ENCODE measurements at places on chromosomes 12 and 14.

- DNase-seq = no peak
Observed at GRCh38 chr12:70270108-70270507, 26.9 kb downstream of the CNOT2 start.

- DNase-seq = no peak
Observed at GRCh38 chr12:8527250-8528130, 13.2 kb downstream of the CLEC4E start.

DNA sequence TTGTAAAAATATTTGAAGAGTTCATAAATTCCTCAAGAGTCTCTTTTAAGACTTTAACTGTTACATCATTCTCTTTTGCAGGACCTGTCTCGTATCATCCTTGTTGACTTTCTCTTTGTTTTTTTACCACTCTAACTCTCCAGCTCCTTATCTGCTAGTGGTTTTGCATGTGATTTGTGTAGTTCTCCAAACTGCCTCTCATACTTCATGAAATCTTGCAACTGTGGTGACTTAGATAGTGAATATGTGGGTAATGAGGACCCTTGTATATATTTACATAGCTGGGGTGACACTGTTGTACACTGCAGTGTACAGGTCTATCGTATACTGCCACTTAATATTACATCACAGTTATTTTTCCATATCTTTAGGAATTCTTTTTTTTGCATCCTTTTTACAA lies 40.2 kb upstream of the EMP1 start:
- no peak for DNase-seq

GRCh38 chr12:3320881-3321509 lies 170.0 kb upstream of the PRMT8 start:
- no peak for DNase-seq

DNA sequence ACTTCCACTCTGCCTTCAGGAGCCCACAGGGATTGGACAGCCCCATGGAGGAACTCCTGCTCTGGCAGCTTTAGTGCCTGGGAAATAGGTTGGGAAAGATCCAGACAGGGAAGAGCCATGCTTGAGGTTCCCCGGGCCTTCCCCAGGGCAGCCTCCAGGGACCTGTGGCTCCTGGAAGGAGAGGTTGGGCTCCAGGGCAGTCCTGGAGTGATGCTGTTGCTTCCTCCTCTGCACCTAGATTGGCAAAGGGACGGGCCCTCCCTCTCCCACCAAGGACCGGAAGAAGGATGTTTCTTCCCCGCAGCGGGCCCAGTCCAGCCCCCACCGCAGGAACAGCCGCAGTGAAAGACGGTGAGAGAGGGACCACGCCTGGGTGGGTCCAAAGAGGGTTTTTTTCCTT lies 16.5 kb downstream of the VASH1 start:
- no peak for DNase-seq

DNA sequence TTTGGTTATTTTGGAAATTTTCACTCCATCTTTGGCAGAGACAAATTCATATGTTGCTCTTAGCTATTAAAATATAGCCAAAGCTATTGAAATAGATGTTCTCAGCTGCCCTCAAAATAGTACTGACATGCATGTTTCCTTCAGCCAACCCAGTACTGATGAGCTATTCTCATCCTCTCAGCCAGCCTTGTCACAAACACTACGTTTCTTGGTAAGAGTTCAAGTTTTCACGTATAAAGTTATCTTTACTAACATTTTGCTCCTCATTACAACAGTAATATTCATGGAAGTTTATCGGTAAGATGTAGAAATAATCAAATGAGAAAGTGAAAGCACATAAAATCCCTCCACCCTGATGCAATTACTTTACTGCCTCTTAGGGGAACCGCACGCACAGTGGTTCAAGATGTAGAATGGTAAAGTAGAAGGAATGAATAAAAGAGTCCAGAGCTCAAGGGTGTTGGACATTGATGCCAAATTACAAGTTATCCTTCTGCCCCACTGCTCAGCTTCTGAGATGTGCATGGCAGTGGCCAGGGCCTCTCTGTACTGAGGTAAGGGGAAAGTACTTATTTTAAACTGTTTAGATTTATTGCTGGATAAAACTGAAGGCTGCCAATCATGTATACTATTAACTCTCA lies 20.7 kb downstream of the GCH1 start:
- DNase-seq = no peak

- no peak for DNase-seq
Observed at GRCh38 chr12:71719647-71720370, 33.9 kb downstream of the TMEM19 start.

DNA sequence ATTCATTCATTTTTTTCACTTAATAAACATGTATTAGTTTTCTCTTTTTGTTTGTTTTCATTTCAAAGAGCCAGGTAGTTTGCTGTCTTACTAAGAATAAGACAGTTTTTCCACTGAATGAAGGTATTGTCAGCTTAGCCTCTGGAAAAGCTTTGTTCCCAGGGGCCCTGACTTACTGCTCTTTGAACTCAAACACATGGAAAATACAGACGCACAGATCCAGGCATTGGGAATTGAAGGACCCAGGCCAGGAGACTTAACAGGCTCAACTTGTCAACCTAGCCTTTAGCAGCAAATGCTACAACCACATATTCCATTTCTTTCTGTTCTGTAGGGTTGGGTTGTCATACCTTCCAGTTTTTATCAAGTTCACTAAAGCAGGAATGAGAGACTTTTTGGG lies 38.5 kb upstream of the SLCO1C1 start:
- DNase-seq = no peak

DNA sequence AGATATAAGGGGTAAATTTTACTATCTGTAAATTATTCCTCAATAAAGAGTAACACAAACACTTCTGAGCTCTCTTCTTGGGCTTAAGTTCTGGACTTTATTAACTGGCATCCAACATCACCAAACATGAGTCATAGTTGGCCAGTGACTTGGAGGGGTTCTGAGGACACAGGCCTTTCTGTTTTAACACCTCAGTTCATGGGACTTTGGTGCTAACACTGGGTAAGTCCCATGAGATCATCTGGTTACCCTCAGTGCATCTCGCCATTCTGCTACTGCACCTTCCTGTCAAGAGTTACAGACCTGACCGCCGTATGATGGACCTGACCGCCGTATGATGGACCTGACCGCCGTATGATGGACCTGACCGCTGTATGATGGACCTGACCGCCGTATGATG lies 9.9 kb downstream of the SLC15A4 start:
- DNase-seq = no peak

GRCh38 chr12:55797068-55797467 lies 20.5 kb downstream of the SARNP start:
- DNase-seq = peak; percentile 66

GRCh38 chr14:28831126-28831525 lies 64.5 kb downstream of the FOXG1 start:
- DNase-seq = no peak

GRCh38 chr14:33693237-33693636 lies 257.6 kb downstream of the EGLN3 start:
- no peak for DNase-seq

DNA sequence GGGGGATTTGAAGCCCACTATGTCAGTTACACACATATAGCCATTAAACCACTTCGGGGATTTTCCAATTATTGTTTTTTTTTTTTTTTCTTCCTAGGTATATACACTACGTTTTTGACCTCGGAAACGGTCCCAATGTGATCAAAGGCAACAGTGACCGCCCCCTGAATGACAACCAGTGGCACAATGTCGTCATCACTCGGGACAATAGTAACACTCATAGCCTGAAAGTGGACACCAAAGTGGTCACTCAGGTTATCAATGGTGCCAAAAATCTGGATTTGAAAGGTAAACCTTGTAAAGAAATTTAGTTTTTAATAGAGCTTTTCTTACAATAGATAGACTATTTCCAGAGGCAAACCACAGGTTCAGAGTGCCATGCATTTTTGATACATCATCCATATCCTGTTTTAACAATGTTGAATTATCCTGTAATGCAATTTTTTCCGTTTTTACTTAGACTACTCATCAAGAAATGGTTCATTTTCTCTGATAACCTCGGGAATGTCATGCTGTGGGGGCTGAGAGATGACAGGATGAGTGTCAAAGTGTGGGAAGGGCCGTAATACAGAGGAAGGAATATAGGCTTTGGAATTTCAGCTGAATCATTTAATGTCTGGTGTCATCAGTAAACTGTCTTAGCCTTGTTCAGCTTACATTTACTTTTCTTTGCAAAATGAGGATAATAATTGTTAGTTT lies 797.1 kb downstream of the NRXN3 start:
- no peak for DNase-seq

DNA sequence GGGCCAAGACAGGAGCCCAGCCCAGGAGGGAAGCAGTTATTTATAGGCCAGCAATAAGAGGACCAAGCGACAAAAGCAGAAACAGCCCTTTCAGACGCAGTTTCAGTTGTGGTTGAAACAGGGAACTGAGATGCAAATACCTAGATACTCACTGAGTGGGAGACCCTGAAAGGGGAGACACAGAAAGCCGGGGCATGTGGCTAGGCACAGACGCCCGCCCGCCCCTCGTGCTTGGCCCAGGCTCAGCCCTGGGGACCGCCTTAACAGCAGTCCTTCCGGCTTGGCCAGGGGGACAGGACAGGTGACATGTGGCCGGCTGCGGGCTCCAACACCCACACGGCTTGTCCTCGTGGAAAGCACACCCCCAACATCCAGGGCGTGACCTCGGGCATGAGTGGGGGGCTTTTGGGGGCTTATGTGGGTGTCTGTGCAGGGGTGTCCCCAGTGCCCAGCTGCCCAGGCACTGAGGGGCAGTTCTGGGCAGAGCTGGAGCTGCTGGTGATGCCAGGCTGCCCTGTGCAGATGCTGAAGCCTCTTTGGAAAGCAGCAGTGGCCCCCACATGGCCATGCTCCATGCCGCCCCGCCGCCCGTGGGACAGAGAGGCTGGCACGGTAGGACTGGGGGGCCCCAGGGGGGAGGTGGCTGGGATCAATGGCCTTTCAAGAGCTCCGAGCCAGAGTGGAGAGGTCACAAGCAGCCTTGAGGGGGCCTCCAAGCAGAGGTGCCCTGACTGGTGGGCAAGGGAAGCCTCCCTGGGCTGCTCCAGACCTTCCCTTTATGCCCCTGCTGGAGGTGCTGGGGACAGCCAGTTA lies 2.1 kb downstream of the PLD4 start:
- DNase-seq = peak; percentile 52

DNA sequence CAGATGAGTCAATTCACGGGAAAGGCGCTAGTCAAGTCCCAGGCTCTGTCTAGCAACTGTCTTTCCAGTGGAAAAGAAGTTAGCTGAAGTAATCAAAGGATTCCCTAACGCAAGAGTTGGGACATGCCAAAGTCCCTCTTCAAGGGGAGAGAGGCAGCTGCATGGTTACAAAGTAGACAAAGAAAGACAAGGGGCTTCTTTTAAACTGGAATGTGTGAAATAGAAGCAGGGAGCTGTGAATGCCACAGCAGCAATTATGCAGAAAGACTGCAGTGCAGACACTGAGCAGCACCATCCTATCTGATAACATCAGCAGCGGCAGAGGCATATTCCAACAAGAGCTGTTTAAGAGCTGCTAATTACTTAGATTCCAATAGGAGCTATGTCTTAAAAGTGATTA lies 12.5 kb upstream of the CIPC start:
- no peak for DNase-seq

DNA sequence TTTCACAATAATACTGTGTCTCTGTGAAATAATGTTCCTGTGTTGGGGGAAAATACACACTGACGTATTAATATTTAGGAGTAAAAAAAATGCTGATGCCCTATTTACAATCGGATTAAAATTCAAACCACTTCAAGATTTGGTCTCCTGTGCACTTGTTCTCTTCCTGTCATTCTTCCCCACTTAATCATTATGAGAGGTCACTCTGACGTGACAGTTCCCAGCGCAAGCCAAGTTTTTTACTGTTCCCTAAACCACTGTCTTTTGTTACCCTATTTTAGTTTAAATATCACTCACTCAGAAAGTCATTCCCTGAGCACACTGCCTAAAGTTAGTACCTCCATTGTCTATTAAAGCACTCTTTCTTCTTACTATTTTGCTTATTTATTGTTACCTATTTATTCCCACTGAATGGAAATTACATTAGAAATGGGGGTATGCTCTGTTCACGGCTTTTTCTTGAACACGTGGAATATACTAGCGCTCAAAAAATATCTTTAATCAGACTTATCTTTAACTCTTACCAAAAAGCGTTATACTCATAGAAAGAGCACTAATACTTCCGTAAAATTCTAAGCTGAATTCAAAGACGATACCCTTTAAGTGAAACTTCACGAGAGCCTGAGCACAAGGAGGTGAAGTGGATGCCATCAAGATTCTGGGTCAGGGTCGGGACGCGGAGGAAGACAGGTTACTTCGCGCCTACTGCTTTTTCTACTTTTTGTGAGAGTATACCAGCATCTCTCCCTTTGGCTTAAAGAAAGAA lies 670 bp upstream of the PSMA3 start:
- peak; percentile 20 for DNase-seq

DNA sequence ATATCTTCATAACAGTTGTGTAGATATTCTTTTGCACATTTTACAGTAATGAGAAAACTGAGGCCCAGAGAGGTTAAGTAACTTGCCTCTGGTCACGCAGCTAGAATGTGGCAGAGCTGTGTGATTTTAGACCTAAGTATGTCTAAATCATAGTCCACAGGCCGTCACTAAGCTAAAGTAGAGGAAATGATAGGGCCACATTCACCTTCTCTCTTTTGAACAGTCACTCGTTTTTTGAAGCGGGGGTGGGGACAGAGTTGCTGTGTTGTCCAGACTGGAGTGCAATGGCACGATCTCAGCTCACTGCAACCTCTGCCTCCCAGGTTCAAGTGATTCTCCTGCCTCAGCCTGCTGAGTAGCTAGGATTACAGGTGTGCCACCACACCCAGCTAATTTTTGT lies 68.5 kb downstream of the RASSF3 start:
- DNase-seq = no peak

- no peak for DNase-seq
Observed at GRCh38 chr14:87122166-87122565, 870.8 kb downstream of the GALC start.

DNA sequence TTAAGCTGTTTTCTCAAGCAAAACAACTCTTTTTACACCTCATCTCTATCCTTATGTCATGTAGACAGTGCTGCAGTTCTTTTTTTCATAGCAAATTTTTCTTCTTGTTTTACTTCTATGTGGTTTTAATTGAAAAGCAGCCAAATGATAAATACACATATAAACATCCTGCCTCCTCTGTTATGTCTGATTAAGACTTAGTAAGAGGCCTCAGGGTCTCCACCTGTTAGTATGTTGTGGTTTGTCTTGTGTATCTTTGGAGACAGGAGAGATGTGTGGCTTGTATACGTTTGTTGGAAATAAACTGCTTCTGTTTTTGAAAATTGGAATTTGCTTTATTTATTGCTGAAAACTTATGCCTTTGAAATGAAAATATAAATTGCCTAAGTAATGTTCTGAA lies 32.0 kb downstream of the PEX5 start:
- DNase-seq = no peak
